ENCODE measurements at places on chromosomes 12 and 14.

GRCh38 chr12:40164034-40164433 lies 58.2 kb upstream of the SLC2A13 start:
- DNase-seq, result no peak

GRCh38 chr12:119247720-119248043 lies 69.0 kb downstream of the HSPB8 start:
- no peak for DNase-seq

DNA sequence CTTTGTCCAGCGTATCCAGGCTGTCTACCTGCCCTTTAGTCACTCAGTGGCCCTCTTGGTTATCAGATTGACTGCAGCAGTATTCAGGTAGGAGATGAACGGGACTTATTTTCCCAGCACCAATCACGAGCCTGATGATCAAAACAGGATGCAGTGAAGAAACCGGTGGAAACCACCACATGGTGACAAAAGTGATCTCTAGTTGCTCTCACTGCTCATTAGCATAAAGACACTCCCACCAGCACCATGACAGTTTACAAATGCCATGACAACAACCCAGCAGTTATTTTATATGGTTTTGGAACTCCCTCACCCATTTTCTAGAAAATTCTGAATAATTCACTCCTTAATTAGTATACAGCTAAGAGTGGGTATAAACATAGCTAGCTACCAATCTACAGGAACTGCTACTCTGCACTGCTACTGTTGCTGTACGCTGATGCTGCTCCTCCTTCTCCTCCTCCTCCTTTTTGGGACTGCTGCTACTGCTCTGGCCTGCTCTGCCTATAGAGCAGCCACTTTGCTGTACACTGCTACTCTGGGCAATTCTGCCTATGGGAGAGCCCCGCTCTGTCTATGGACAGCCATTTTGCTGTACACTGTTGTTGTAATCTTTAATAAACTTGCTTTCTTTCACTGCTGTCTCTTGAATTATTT lies 142.5 kb upstream of the SSTR1 start:
- DNase-seq, result peak; percentile 51

GRCh38 chr12:62873116-62873825 lies 61.7 kb downstream of the PPM1H start:
- no peak for DNase-seq

DNA sequence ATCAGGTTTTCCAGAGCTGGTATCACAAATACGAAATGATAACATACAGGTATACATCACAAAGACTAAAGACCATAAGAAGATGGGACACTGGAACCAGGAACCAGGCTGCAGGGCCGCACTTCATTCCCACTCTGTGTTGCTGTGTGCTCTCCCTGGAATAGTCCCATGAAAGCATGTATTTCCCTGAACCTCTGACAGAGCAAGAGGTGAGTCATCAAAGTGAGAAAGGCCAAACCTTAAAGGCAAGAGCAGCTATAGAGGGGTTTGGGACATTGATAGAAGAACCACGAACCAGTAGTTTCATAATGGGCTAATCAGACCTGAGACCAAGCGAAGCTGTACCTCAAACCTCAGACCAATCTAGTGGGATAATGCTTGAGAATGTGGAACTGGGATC lies 283.0 kb upstream of the PRKD1 start:
- no peak for DNase-seq

GRCh38 chr12:62677355-62677754 lies 210.7 kb downstream of the MON2 start:
- DNase-seq, result no peak

GRCh38 chr12:54954228-54954627 lies 30.3 kb downstream of the TESPA1 start:
- DNase-seq, result no peak

- no peak for DNase-seq
These were observed 276 bp upstream of the BMAL2 start for GRCh38 chr12:27332407-27332713.
